ENCODE measurements at places on chromosomes 3 and 15.
A peak's percentile ranks its signal among the peaks of the same experiment; 100 is the strongest.

DNA sequence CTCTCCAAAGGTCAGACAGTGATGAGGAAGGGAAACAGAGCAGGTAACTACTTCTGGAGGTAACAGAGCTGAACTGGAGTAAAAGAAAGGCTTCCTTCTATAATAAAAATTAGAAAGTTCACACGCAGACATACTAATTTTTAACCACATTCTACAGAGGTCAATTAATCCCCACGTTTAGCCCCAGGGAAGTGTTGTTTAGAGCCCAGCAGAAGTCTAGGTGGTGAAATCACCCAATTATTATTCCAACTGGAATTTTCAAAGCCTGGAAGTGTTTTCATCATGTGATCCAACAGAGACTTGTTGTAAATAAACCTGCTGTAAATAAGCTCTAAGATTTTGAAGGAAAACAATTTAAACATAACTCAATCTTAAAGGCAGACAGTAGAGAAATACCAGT is 6.8 kb downstream of the ALDH1A2 start:
- no peak for DNase-seq

GRCh38 chr3:132378846-132379245 is 38.5 kb upstream of the DNAJC13 start:
- no peak for DNase-seq

GRCh38 chr3:129596194-129597086 is 10.0 kb downstream of the PLXND1 start:
- no peak for DNase-seq

DNA sequence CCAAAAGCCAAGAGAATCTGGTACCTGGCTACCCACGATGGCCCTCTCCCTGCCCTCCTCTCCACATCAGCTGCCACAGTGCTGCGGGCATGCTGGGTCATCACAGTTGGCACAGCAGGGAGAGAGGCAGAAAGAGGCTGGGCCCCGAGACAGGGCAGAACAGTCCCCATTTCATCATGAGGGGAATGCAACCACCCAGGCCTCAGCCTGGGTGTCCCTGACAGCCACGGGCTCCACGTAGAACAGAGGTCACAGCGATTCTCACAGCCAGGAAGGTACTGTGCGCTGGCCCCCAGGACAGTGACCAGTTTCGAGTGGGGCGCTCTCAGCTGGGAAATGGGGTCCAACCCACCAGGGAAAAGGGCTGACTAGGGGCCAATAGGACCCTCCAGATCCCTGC is 6.3 kb downstream of the LIPC start:
- no peak for DNase-seq

DNA sequence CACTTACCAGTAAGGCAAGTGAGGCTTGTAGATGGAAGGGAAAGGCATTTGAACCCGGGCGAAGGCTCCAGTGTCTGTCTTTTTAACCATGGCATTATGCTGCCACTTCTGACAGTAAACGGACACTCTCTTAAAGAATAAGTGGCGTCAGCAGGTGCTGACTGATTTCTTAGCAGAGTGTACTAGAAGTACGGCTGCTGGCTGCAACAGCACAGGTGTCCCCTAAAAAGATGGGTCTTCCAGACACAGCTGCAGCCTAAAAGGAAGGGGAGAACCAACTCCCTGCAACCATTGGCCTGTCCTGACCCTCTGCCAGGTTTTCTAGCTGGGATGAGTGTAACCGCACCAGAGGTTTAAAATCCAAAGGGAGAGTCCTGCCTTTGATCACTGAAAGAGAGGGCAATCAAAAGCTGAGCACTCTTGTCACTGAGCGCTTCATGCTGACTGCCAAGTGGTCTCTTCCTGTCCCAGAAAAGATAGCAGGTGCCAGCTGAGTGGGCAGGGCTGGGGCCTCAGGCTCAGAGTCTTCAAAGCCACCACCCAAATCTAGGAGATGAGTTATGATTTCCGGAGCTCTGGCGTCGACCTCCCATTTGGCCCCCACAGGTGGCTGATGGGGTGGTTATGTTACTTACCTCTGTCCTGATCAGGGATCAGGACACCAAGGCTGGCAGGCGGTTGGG is 255.8 kb downstream of the SLCO3A1 start:
- DNase-seq = no peak

GRCh38 chr15:35170207-35170606 is 85.1 kb upstream of the NANOGP8 start:
- DNase-seq = no peak

GRCh38 chr3:30475038-30475808 is 131.2 kb upstream of the TGFBR2 start:
- no peak for DNase-seq

DNA sequence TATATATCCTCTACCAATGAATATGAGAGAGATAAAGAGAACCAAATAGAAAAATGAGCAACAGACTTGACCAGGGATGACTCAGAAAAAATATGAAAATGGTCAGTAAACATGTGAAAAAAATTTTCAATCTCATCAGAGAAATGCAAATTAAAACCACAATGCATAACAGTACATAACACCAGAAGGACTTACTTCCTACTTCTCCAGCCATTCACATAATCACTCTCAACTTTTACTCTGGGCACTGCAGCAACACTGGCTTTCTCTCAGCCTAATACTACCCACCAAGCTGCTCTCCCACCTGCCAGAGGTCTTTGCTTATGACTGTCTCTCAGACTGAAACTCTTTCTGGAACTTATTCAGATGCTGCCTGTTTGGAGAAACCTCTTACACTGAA is 49.4 kb downstream of the DPH6 start:
- DNase-seq = no peak

GRCh38 chr3:33372218-33373081 is 67.8 kb downstream of the UBP1 start:
- peak; percentile 55 for DNase-seq

DNA sequence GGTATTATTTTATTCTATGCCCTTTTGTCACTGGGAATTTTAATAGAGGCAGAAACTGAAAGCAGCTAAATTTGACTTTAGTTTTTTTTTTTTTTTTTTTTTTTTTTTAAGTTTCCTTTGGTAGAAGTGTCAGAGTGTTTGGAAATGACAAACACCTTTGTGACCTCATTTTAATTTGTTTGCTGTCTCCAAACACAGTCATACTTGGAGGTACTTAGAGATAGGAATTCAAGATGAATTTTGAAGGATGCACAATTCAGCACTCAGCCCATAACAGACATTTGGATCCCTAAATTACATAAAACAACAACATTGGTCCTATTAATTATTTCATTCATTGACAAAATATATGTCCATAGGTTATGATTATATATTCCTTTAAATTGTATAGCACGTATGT is 43.4 kb upstream of the NAALADL2 start:
- DNase-seq = no peak

DNA sequence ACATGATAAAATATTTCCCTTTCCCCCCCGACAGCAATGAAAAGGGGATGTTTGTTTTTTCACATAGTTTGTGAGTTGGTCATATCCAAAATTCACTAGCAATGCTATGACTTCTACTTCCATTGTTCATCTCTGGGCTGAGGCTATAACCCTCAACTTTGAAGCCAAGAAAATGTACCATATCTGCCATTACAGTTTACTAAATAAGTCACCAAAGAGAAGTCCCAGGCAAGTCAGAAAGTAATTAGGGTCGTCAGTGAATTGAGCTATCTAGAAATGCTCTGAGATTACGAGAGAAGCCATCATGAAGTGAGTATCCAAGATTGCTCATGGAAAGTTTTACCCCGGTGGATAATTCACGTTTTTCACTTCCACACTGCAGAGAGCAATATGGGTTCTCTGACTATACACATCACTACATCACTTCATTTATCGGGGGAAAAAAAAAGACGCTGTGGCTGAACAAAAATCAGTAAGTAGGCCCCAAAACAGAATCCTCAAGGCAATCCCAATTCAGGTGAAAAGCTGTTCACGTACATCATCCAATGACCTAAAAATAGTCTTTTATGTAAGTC is 1.4 kb downstream of the PEAK1 start:
- no peak for DNase-seq

DNA sequence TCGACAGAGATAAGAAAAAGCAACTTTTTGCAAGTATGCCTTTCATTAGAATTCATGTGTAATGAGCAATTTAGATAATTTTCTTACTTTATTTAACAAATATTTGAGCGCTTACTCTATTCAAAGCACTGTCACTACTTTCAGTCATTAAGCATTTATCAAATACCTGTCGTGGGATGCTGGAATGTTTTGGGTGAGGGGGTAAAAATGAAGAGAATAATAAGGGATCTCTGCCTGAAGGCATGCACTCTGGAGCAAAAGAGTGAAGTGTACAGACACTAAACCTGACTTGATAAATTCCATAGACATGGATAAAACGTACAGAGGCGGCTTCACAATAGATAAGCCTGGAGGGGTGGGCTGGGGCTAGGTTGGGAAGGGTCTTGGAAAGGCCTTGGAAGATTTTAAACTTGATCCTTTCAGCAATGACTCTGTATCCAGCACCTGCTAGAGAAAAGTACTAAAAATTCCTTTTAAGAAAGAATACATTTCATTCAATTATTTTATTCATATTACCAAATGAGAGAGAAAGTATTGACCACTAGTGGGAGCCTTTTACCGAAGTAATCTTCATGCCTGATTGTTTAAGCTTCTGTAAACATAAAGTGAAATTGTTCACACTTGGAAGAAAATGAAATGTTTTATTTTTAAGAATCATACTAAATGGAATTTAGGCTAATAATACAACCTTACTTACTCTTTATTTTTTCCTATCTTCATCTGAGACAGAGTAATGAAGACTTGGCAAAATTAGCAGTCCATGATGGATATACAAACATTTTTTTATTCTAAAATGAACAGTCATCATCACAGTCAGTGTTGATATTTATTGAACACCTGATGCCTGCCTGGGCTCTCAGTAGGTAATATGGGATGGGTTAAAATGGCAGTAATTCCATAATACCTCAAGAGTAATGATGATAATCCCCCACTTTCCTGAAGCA is 113.2 kb downstream of the PPP2R3A start:
- no peak for DNase-seq

GRCh38 chr3:190911382-190911781 is 48.9 kb upstream of the GMNC start:
- DNase-seq = no peak

DNA sequence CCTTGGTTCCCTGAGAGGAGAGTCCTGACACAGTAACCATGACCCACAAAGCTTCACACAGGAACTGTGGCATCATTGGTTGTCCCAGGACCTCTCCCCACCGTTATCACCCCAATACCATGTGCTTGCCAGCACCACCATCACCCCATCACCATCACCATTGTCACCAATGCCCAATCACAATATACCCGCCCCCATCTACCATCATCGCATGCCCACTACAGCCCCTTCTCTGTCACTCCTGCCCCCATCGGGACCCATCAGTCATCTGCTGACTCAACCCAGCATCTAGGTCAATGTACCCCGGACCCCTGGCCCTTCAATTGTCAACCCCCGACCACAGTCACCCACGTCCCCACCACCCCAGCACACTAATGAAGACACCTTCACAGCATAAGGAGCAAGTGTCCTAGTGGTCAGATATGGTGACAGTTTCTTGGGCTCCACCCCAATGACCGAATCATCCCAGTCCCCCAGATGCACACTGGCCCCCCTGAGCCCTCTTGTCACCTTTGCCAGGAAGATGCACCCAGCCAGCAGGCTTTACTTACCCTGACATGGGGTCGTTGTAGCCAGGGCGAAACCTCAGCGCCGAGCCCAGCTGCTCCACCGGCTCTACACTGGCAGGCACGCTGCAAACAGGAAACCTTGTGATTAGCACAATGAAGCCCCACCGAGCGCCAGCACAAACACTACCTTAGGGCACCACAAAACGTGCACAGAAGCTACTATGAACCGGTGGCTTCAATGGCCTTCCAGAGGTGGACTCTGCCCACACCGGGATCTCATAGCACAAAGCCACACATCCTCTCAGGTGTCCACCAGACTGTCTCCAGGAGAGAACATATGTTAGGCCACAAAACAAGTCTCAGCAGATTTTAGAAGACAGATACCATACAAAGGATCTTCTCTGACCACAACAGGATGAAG is 25.1 kb downstream of the SHISA5 start:
- no peak for DNase-seq

GRCh38 chr3:36989005-36989404 is 3.9 kb downstream of the EPM2AIP1 start:
- no peak for DNase-seq

DNA sequence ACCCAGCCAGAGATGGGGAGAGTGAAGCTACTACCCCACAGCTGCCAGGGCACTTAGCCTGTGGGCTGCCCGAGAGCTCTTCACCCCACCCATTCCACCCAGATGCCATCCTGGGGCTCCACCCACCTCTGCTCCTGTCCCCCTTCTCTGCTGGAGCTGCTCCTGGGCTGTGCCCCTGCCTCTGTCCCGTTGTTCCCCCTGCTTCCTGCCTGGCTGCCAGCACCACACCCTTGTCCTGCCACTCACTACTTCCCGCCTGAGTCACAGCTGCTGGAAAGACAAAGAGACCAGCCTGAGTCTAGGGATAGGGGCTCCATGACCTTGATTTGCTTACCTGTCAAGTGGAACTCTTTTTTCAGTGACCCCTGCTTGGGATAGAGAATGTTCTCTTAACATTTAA is 12.4 kb downstream of the GNAI2 start:
- DNase-seq = no peak

DNA sequence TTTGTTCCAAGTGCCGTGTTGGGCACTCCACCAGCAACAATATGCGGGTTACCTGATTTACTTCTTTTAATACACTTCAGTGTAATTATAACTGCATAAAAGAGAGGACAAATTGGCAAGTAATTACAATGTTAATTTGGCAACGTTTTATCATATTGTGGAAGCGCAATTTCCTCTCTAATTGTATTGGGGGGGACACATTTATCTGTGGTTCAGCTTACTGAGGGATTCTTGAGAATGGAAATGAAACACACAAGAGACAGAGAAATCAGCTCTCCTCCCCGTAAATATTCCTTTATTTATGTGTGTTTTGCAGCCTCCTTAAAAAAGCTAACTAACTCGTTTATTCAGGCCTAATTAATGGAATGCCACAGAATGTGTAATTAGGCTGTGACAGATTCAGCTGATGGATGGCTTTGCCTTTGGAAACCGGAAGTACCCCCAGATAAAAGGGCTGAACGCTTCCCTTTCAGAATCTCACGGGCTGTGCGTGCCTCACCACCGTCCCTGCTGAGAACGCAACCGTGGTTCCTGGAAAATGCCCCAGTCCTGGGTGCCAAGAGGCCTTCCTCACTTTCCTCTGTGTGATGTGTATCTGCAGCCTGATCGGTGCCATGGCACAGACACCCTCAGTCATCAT is 247.1 kb upstream of the ST8SIA2 start:
- DNase-seq = no peak

DNA sequence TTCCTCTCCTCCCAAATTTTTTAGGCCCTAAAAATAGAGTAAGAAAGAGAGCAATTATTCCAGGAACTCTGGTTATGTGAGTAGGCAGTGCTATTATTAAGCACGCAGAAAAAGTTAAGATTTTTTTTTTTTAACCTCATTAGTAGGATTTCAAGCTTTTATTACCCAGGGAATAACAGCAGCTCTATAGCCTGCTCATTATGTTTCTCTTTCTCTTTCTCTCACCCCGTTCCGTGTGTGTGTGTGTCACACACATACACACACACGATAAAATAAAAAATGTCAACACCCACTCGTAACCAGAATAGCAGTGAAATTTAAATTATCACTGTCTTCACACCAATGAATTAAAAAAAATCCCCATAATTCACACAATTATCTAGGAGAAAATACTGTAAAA is 30.3 kb downstream of the GADL1 start:
- no peak for DNase-seq
